ENCODE measurements at places on chromosomes 6 and 20.

DNA sequence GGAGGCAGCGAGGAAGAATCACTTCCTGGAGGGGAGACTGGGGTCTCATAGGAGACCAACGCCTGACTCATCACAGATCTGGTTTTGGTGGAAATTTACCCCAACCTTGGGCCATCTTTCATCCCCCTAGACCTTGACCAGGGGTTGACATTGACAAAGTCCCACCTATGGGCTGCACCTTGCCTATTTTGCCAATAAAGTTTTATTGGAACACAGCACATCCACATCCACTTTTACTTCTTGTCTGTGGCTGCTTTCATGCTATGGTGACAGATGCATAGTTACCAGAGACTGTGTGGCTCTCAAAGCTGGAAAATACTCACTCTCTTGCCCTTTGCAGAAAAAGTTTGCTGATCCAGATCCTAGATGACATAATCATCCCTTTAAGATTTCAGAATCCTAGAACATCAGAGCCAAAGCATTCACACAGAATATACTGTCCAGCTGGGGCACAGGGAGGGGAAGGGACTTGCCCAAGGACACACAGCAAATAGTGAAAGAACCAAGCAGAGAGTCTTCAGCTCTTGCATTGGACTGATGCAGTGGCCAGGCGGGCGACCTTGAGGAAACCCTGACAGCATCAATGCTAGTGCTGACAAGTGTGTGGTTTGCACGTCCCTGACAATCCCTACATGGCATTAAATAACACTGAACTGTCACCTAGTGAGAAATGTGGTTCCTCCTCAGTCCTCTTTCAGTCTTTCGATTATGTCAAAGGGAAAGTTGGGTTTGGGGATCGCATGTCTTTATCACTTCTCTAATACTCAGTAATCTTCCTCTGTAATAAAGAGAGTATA is 41.2 kb downstream of the CD40 start:
- DNase-seq = no peak

GRCh38 chr6:66230591-66230990 is 523.6 kb upstream of the EYS start:
- no peak for DNase-seq

DNA sequence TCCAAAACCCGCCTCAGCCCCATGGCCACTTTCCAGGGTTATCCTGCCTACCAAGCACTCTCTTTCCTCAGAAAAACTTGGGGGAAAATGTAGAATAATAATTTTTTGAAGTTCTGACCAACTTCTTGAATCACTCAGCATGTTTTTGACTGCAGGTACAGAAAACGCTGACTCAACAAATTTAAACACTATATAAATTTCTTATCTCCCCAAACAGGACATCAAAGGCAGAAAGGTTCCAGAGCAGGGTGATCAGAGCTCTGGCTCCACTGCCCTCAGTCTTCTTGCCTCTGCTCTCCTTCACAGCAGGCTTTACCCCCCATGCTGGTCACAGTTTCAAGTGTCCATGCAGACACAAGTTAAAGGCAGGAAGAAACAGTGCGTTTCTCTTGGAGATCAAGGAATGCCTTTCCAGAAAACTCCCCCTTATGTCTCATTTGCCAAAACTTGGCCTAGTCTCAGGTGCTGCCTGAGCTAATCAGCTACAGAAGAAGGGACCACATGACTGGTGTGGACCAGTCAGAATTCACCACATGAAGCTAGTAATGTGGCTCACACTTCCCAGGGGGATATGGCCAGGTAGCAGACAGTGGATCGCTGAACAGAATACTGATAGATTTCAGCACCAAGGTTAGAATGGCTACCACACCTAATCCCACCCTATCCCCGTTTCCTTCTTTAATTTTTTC is 24.4 kb upstream of the SLC17A3 start:
- no peak for DNase-seq

- no peak for DNase-seq
Measured at GRCh38 chr6:56345376-56345995, 98.1 kb upstream of the COL21A1 start.

- no peak for DNase-seq
Measured at GRCh38 chr6:19805129-19805481, 32.1 kb upstream of the ID4 start.

DNA sequence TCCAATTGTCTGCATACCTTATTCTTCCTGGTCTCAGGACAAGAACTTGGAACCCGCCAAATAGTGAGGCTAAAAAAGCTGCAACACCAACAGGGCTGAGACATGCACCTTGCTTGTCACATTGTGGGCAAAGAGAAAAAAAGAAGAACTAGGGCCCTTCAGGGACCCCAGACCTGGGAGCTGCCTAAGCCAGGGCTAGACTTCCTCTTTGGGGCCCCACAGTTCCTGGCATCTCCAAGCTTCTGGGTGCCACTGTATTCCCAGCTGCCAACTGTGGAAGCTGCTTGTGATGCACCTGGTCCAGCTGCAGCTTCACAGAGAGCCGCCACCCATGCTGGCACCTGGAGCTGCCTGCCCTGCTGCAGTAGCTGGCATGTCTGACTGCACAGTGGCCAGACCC is 370.6 kb downstream of the CD83 start:
- no peak for DNase-seq

GRCh38 chr6:125808060-125808459 is 17.3 kb downstream of the NCOA7 start:
- DNase-seq = no peak

DNA sequence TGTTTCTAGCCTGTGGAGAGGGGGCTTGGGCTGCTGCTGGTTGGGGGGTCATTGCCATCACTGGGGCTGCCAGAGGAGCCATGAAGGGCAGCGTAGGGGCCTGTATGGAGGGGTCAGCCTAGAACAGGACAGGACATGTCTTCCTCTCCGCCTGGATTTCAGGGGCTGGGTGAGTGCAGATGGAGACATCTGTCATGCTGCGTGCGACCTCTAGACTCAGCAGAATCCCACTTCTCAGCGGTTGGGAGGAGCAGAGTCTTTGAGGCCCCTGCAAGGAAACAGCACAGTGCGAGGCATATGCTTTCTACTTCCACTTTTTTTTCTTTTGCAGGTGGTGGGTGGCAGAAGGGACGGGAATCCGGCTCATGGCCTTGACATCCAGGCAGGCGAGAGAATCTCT is 67.9 kb downstream of the EZR start:
- no peak for DNase-seq

GRCh38 chr6:132751828-132752227 is 5.9 kb downstream of the VNN2 start:
- no peak for DNase-seq

DNA sequence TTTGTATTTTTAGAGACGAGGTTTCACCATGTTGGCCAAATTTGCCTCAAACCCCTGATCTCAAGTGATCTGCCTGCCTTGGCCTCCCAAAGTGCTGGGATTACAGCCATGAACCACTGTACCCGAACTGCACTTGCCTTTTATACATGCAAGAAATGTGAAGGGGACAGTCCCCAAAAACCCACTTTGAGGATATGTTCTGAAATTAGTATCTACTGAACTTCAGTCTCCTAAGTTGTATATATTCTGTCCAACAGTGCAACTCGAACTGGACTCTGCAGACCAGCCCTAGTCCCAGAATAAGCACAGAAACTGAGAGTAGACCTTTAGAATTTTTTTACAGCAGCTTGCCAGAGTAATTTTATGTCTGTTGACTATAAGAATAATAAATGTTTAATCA is 28.5 kb downstream of the BACH2 start:
- DNase-seq = no peak

DNA sequence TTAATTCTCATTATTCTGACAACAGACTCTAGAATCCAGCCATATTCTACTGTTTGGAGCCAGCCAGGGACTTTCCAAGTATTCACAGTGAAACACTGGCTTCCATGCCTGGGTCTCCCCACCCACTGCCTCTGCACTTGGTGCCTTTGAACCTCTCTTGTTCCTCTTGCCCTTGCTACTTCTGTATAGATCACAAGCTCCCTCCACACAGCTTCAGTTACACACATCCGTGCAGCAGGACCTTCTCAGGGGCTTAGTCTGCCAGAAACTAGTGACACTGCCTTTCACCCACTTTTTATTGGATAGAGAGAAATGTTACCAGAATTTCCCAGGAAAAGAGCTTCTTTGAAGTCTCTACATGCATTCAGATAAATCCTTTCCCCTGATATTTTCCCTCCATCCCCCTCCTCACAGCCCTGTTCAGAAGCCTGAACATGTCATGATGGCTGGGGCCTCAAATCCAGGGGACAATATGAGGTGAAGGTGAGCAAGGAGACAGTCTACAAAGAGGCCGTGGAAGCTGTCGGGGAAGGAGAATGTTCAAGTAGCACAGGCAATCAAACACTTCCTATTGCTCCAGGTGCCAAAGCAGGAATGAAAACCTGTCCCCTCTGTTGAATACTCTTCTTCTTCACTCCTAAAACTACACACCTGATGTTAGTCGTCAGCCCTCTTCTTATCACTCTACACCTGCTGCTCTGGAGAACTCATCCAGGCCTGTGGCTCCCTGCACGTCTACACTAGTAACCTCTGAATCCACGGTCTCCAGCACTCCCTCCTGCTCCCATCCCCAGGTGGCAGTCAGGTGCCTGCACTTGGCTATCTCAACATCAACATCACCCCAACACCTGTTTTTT is 20.2 kb upstream of the HLA-DOA start:
- DNase-seq = no peak

- no peak for DNase-seq
Measured at GRCh38 chr6:72740135-72740534, 118.3 kb downstream of the KCNQ5 start.

DNA sequence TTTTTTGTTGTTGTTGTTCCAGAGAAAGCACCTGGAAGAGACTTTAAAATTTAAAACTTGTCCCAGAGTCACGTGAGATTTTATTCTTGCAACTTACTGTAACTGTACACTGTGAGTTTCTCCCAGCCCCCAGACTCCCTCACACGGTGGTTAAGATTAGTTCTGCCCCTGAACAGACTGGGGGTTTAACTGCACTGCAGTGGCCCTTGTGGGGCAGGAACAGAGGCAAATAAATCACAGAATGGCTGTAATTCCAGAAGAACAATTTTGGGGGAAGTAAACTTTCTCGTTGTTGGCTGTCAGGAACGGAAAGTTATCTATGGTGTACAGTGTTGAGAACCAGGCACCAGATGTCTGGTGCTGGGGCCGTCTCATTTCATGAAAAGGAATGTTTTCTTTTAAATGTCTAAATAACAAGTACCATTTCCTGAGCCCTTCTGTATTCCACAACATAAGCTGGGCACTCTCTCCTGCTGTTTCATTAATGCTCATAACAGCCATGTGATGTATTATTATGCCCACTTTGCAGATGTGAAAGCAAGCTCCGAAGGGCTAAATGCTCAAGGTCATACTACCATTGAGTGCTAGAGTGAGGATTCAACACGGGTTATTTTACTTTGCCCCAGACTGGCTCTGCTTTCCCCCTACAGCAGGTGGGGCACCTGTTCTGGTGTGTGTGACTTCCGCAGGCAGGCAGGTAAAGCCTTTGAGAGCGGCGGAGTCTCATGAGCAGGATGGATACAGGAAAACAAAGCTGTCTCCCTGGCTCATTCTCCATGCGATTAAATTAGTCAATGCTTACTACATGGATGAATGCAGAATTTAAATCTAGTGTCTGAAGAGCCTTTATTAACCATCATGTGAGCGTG is 30.5 kb downstream of the CNKSR3 start:
- no peak for DNase-seq

- no peak for DNase-seq
Measured at GRCh38 chr6:79648328-79648727, 17.2 kb downstream of the SH3BGRL2 start.

DNA sequence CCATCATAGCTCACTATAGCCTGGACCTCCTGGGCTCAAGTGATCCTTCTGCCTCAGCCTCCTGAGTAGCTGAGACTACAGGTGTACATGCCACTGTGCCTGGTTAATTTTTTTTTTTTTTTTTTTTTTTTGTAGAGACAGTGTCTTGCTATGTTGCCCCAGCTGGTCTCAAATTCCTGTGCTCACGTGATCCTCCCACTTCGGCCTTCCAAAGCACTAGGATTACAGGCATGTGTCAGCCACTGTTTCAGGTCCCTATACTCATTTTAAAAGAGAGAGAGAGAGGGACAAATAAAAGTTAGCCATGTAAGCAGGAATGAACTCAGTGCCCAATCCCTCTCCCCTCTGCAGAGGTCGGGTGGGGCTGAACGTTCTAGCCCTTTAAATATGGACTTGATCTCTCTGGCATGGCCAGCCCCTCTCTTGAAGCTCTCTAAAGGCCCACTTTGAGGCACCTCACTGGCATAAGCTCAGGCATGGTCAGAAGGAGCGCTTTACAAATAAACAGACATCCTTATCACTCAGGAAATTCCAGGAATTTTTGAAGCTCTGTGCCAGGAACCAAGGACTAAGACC is 9.0 kb upstream of the SERPINB1 start:
- no peak for DNase-seq

DNA sequence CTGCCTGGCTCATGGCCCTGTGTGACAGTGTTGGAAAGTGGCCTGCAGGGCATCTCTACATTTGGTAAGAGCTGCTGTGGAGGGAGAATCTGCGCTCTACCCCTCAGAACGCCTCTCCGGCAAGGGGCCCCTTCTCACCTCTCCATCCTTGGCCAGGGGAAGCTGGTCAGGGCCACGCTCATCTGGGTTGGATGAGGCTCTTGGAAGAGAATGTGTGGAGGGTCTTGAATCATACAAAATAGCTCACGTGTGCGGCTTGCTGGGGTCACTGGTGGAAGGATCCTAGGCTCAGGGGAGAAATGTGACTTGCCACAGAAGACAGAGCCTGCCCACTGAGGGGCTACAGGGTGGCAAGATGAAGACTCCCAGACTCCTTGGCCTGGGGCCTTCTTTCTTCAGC is 105.0 kb downstream of the SCML4 start:
- DNase-seq = no peak

DNA sequence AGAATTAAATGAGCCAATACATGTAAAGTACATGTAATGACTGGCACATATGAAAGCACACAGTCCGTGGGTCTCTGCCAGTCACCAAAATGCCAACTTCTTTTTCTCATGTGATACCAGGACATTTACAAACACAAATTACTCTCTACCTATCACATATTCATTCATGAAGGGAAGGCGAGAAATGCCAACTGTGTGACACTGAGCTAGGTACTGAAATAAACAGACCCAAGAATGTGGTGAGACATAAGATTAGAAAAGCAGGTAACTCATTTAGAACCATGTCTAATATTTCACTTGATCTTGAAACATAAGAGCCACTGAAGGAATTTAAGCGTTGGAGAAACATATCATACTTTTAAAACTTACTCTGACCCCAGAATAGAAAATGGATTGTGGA is 41.4 kb downstream of the HBS1L start:
- no peak for DNase-seq

GRCh38 chr20:62802026-62802712 is 2.5 kb upstream of the OGFR start:
- DNase-seq = no peak

GRCh38 chr6:146910611-146911010 is 293.6 kb upstream of the STXBP5 start:
- no peak for DNase-seq

- no peak for DNase-seq
Measured at GRCh38 chr6:159463119-159463829, 229.8 kb downstream of the SOD2 start.
